ENCODE measurements at places on chromosomes 16 and 17.

DNA sequence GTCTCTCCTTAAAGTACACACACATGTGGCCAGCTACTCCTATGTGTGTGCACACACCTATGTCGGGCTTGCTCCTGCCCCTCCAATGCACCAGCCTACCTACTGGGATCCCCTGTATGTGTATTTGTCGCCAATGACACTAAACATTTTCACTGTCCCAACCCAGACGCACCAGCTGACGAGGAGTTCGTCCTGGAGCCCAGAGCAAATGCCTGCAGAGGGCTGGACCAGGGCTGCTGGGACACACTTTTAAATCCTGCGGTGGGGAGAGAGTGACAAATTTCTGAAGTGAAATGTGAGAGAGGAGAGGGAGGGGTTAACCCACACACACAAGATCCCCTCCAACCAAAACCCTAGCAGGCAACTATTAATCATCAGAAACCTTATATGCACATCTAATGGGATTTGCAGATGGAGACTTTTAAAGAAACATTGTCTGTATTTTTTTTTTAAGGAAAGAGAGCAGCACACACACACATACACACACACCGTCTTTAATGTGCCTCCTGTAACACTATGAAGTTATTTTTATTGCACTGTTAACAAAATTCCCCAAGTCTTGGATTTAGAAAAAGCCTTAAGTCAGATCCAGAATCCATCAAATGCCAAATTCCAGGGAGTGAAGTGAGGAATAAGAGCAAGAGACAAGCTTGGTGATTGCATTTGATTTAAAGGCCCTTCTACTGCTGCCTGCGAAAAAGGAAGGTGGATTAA is at the start of gene MEOX1:
Gene MEOX1 (minus strand): TSS at position 224 of the 714 bp plus-strand sequence. CDS start 388 bp downstream, outside the sequence.
- no peak for DNase-seq

DNA sequence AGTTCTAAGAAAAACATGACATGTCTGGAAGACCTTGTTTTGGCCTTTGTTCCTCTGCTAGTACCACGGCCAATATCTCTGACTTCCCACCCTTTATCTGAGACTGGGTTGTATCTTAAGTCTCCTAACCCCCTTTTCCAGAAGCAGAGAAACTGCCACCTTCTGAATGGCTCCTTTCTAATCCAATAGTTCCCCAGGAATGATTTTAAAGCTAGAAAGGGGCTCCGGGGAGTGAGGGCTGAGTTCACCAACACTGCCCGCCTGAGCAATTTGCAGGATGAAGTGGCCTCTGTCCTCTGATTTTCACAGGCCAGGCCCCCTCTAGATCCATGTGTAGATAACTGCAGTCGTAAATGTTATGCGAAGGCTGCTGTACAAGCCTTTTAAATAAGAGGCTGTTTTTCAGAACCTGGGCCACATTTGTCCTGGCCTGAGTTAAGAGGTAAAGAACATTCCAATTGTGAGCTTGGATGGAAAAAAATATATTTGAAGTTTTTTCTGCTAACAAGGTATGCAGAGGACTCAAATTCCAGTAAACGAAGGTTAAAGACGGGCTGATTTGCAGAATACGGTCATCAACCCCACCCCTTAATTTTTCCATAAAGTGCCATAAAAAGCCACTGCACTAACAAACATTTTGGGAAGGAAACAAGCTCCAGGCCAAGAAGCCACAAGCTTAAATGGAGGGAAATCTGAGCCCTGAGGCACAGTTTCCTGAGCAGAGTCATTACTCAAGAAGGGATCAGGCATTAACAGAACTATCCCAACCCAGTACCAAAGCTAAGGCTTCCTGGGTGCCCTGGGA is 117.0 kb upstream of the MAF start:
- DNase-seq = no peak

- no peak for DNase-seq
Measured at GRCh38 chr16:28981517-28981916, 3.3 kb upstream of the LAT start.

- DNase-seq = no peak
Measured at GRCh38 chr17:67434061-67434525, 57.0 kb downstream of the PITPNC1 start.
